ENCODE measurements at places on chromosomes 16 and 17.

DNA sequence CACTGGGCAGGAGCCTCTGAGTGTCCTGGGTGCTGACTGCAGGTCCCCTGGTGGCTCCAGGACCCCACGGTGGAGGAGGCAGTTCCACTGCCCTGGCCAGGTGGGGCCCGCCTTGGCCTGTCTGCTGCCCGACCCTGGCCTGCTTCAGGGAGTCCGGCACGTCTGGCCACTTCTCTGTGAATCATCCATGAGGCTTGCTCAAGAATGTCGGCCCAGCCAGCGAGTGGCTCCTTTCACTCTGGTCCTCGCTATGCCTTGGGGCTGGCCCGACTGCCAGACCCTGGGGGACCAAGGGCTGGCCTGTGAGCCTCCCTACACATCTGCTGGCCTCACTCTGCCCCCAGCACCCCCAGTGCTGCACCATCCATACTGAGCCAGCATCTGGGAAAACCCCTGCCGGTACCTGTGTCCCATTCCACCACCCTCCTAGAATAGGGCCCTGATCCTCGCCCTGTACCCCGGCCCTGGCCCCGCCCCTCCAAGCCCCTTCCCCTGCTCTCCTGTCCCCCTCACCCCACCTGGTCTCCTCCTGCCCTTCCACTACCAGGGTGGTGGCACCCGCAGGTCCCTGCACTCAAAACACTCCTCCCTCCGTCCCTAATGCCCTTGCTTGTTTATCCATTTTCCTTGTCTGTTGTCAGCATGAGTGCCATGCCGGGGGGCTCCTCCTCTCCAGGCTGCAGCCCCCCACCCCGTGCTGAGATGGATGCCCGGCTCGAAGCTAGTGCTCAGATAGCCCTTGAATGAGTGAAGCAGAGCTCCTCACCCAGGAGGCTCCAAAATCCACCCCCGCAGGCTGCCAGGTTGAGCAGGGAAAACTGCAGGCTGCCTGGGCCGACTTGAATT lies 35.5 kb downstream of the ADCY7 start:
- DNase-seq: no peak

DNA sequence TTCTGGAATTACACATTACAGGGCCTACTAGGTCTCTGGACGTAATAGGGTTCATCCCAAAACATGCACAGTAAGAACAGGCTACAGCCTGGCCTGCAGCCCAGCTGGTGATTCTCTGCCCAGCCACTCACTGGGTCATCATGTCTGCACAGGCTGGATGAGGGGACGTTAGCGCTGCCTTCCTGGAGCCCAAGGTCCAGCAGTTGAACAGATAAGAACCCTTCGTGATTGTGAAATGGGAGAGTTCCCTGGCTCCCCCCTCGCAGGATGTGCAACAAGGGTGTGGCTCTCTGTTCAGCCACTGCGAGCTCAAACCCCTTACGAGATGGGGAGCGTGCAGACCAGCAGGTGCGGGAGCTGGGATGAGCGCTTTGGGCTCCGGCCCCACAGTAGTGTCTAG lies 200.0 kb upstream of the CDH5 start:
- no peak for DNase-seq

DNA sequence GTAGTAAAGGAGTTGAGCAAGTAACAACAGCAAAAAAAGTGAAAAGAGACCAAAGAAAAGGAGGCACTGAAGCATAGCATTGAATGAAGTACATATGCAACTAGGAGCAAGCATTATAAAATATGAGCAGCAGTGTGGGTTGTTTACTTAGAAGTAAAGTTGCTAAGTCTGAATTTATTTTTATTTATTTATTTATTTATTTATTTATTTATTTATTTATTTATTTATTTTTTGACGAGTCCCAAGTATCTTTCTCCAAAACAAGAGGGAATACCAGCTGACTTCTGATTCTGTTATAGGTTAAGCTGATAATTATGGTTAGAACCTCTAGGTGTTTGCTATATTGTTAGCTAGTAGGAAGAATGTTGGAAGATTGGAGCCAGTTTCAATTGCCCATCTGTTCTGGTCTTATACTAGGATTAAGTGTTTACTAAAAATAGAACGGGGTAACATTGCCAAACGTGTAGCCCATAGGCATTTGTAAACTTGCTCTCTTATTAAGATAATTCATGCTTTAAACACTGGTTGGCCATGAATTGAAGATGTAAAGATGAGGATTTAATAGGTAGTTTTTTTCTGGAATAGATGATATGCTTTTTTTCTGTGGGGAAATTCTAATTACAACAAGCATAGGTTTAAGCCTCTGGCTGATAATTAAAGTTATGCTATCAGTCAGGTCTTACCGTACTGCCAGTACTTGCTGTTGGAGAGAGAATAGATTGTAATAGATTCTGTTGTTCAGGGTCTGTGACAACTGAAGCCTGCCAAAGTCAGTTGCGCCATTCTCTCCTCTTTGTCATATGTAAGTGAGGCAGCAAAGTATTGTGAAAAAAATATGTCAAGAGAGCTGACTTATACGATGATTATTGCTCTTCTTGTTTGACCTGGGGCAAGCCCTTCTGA lies 66.7 kb downstream of the PPM1E start:
- no peak for DNase-seq

- DNase-seq: no peak
Measured at GRCh38 chr16:50674831-50675230, 6.3 kb downstream of the SNX20 start.

Data from activated CD4-positive, CD25-positive, alpha-beta regulatory T cell treated with anti-CD3 and anti-CD28 coated beads, Interleukin-2, amount 50 U/mL, for 16 hours (primary cell).